ENCODE measurements at places on chromosomes 2 and 18.

GRCh38 chr18:76386886-76387285 lies 108.2 kb downstream of the ZNF516 start:
- DNase-seq, result no peak

DNA sequence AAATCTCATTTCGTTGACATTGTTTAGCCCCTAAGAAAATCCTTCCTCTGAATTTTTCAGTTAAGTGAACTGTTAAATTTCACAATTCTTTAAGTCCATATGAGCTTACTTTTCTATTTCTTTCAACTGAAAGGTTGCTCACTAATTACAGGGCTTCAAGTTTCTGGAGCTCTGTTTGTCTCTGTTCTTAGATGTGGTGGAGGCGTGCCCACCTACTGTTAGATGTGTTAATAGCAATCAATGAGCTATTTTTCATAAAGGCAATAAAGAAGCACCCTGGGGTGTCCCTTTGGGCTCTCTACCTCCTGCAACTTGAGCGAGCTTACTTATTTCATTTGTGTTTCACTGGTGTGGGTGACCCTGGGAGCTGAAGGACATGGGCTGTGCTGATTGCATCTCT lies 25.0 kb downstream of the CREG2 start:
- DNase-seq, result no peak

DNA sequence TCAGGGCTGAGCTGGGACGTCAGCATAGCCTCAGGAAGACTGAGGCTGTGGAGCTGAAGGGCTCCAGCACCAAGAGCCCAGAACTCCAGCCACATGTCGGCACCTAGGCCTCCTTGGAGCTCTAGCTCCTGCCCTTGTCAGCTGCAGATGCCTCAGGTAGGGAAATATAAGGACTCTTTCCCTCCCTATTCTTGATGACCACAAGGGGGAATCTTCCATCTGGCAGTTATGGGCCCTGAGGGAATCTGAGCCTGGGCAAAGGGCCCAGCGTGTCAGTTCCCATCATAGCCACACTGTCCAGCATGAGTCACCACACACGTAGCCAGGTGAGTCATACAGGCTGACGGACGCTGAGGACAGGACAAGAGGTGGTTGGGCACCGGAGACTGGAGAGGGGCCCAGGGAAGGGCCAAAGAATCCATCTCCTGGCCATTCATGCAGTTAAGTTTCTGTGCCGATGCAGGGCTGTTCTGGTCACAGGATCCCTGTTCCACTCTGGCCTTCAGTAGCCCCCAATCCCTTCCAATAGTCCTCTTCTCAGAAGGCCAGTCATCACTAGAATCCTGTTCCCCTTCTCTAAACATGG lies 1.8 kb downstream of the MPV17 start:
- DNase-seq, result no peak

- no peak for DNase-seq
Measured at GRCh38 chr2:86392873-86393518, 48.2 kb upstream of the KDM3A start.

GRCh38 chr2:54899576-54900200 lies 150.6 kb downstream of the RTN4 start:
- DNase-seq, result peak; percentile 15

All from retina (tissue), 1 donor.